Renal cortical epithelial cell (primary cell): ENCODE measurements at places on chromosomes 13 and 19. TPM values are rescaled to one million over a fixed set of nuclear protein-coding genes. Genes with fewer than 3 reads are reported as not detected.

DNA sequence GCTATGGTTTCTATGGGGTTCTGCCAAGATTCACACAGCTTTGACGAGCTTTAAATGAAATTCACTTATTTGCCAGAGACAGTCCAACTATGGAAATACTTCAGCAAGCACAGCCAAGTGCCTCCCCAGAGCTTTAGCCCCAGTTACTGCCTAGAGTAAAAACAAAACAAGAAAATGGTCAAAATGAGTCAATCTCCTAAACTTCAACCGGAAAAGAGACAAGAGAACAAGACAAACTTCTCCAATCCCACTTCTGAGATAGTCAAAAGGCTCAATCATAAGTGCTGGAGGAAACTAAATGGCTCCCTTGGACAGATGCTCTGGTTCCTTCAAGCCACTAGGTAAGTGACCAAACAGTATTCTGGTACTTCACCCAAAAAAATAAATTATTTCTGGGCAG, 65.8 kb downstream of the KATNAL1 start:
- no peak for DNase-seq

The OR7C1 gene
- not detected in 2 replicates for total RNA-seq

The ZNF550 gene
- 5.2 and 8.4 TPM in 2 replicates for total RNA-seq

The ACP7 gene
- total RNA-seq: not detected in 2 replicates

The ZNF419 gene
- total RNA-seq: 6.3 and 10.2 TPM in 2 replicates

The SPTBN4 gene
- total RNA-seq: 0.89 and 2.4 TPM in 2 replicates

The IL12RB1 gene
- total RNA-seq: not detected in 2 replicates

GRCh38 chr19:8610041-8610935, at the start of gene ADAMTS10:
Gene ADAMTS10 (minus strand): TSS chr19:8610715. CDS start chr19:8605710, 5,005 bp downstream.
- DNase-seq: no peak

The PLEKHA4 gene
- total RNA-seq: 6.8 and 14.4 TPM in 2 replicates

The EFNA2 gene
- total RNA-seq: 0.10 TPM in 1 of 2 replicates, not detected in the other

The GDF15 gene
- 108 and 190 TPM in 2 replicates for total RNA-seq

DNA sequence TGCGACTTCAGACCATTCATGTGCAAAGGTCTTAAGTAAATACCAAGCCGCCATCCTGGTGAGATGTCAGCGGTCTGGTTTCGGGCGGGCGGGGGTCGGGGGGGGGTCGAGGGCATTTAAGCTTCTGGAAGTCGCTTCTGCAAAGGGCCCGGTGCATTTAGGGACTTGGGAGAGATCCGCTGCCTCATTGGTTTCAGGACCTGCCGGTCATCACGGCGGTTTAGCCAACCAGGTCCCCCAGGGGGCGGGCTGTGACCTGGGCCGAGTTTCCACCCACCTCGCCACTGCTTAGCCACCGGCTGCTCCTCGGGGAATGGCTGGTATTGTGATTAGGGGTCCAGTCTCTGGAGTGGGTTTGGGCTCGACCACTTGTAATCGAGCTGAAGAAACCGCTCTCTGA, 7.8 kb downstream of the ANKLE1 start:
- peak; percentile 81 for DNase-seq

The CXCL17 gene
- not detected in 2 replicates for total RNA-seq

DNA sequence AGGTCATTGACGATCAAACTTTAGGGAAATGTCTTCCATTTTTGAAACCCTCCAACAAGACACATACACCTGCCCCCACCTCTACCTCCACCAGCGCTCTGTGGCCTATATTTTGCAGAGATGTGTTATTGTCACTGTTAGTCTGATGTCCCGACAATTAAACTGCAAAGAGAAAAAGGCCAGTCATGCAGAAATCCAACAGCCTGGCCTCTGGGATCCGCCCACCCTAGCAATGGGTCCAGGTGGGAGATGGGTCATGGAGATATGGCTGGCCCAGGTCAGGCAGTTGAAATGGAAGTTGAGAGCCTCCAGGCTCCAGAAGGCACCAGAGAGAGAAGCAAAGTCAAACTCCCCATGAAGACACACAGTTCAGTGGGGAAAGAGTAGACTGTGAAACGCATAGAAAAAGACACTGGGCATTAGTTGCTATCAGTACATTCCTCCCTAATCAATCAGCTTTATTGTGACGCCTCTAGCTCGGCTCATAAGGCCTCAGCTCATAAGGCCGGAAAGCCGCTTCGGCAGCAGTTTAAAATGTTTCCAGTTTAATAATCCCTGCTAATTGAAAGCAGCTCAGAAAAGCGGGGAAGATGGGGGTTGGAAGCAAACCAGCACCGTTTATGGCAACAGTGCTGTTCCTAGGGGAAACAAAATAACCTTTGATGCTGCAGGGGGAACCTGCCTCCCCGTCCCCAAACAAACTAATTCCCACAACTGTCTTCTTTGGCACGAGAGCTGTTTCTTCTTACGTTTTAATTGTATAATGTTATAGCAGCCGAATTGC, 239.7 kb upstream of the ZNF507 start:
- no peak for DNase-seq

- DNase-seq: no peak
Measured at GRCh38 chr19:8504919-8505318, 2.5 kb upstream of the PRAM1 start.

The NANOS3 gene
- not detected in 2 replicates for total RNA-seq

DNA sequence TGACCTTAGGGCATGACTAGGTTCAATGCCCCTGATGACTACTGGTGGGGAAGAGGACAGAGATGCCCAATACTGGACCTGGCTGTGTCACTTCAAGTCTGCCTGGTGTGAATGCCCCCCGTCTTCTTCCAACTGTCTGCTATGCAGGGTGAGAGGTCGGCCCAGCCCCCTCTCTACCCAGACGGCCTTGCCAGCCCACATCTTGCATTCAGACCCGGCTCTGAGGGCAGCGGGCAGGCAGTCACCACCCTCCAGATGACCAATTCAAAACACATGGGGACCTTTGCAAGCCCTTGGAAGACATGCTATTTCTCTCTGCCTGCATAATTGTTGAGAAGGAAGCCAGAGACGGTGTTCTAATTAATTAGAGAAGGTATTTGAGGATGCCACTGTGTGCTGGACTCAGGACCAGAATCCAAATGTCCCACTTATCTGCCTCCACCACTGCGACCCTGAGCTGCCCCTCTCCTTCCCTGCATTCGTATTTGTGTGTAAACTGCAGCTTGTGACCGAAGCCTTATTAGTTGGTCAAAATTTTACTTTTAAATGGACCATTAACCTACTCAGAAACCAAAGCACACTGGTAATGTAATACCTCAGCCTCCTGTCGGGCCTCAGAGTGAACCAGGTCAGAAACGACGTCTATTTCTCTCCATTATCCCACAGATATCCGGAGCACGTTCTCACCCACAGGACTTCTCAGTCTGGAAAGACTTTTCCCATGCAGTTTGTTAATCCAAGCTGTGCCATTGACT, 407.0 kb downstream of the ZNF536 start:
- DNase-seq: no peak

The CACNG8 gene
- total RNA-seq: 0.05 and 0.17 TPM in 2 replicates

The ZNF85 gene
- 1.2 and 5.4 TPM in 2 replicates for total RNA-seq

GRCh38 chr13:32031025-32031814, at the start of gene FRY:
Gene FRY (plus strand): TSS chr13:32031774. CDS start chr13:32031796, 22 bp downstream.
- no peak for DNase-seq

DNA sequence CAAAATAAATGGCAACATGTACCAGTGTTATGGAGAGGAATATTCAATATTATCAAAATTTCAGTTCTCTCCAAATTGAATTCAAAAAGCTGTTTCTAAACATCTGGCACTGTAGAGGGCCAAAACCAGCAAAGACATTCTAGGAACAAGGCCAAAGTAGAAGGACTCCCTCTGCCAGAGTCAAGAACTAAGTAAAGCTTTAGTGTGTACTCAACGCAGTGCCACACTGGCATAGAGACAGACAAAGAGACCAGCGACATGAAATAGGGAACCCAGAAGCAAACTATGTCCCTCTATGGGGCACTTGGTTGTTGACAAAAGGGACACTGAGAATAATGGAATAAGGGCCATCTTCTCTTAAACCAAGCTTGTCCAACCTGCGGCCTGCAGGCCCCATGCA, 15.6 kb downstream of the SCGB2B2 start:
- no peak for DNase-seq

GRCh38 chr13:47826471-47826870, 174.6 kb downstream of the SUCLA2 start:
- no peak for DNase-seq

The ADAMTSL5 gene
- 2.1 and 5.0 TPM in 2 replicates for total RNA-seq

The ELSPBP1 gene
- total RNA-seq: not detected in 2 replicates

DNA sequence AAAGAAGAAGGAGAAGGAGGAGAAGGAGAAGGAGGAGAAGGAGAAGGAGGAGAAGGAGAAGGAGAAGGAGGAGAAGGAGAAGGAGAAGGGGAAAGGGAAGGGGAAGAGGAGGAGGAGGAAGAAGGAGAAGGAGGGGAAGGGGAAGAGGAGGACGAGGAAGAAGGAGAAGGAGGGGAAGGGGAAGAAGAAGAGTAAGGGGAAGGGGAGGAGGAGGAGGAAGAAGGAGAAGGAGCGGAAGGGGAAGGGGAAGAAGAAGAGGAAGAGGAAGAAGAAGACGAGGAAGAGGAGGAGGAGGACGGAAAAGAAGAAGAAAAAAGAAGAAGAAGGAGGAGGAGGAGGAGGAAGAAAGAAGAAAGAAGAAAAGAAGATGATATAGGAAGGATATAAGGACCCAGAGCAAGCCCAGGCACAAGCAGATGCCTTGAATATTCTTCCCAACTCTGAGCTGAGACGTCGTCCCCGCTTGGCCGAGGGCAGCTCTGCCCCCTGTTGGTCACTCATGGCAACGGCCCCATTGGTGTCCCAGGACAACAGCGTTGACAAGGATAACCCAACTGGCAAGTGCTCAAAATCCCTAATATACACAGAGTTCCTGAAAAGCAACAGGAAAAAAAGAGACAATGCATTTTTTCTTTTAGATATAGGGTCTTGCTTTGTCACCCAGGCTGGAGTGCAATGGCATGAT, 30.6 kb upstream of the IGSF23 start:
- no peak for DNase-seq

- DNase-seq: peak; percentile 68
Measured at GRCh38 chr19:39398297-39398864, 7.2 kb downstream of the MED29 start.

- DNase-seq: peak; percentile 6
Measured at GRCh38 chr19:33683881-33684537, 62.3 kb downstream of the CHST8 start.
